ENCODE measurements at places on chromosomes 12 and 14.

DNA sequence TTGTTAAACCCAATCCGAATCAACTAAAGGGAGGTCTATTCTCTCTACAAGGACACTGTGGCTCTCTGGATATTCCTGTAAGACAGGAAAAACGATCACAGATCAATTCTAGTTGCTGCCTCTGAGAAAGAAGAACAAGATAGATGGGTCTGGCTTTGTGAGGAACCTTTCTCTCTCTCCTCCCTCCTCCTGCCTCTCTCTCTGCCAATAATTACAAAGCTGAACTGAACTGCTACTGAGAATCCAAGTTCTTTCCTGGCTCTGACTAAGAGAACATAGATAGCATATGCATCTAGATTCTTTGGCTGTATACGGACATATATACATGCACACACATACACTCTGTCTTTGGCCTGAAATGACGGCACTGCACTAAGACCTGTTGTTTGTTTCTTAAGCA, 27.6 kb downstream of the ETV6 start:
- no peak for DNase-seq

GRCh38 chr14:36672095-36672494, 10.4 kb downstream of the PAX9 start:
- DNase-seq = no peak

GRCh38 chr12:25960143-25960542, 1.7 kb downstream of the RASSF8 start:
- peak; percentile 33 for DNase-seq

GRCh38 chr14:36556811-36557433, 25.5 kb downstream of the NKX2-8 start:
- DNase-seq = peak; percentile 51

- no peak for DNase-seq
Measured at GRCh38 chr12:127025545-127025944, 1241.4 kb upstream of the TMEM132C start.

- DNase-seq = peak; percentile 76
Measured at GRCh38 chr14:99389174-99389826, 91.4 kb downstream of the SETD3 start.

GRCh38 chr12:56308714-56309113, 7.1 kb downstream of the CNPY2 start:
- DNase-seq = no peak

GRCh38 chr12:41436076-41436475, 248.0 kb downstream of the PDZRN4 start:
- no peak for DNase-seq

- no peak for DNase-seq
Measured at GRCh38 chr12:86122846-86123468, 133.2 kb downstream of the MGAT4C start.

DNA sequence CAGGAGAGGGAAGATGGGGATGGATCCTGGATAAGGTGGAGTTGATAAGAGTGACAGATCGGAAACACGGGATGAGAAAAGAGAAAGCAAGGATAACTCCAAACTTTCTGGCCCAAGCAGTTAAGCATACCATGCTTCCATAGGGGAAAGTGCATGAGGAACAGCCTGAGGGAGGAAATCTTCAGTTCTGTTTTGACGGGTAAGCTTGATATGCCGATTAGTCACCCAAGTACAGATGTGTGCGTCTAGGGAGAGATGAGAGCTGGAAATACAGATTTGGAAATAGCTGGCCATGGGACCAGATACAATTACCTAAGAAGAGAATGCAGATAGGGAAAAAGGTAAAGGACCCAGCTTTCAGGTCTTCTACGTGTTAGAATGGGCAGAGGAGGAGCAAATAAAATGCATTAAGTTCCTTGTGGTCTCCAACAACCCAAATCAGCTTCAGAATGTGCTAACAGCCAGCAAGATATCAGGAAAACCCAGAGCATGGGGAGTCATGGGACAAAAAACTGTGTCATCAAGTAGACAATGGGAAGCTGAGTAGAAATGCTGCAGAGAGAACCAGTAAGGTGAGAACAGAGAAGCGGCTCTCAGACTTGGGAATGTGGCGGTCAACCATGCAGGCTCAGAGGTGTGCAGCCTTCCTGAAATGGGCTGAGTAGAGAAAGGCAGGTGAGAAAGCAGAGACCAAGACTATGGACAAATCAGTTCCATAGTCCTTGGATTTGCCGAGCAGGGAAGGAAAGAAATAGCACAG, 56.3 kb downstream of the PPP1R36 start:
- DNase-seq = no peak

DNA sequence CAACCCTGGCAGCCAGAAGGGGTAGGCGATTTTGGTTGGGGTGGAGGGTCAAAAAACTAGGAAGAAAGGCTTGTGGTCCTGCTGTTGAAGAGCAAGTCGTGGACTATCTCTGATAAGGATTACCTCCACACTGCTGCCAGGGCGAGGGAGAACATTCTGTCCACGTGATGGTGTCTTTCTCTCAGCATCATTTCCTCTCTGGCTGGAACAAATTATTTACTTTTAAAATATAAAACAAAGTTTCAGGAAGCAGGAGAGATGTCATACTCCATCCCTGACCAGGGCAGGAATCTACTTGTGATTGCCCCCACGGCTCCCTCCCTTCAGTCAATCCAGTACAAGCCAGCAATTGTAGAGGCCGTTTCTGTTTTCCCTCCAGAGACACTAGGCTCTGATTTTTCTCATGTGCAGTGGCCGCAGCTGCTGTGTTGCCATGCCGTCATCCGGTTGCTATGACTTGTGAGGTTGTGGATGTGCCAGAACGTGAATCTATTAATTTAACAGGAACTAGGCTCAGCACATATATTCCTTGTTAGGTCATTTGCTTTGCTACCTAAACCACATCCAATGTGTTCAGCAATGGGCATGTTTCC, 61.5 kb upstream of the PTGR2 start:
- no peak for DNase-seq

DNA sequence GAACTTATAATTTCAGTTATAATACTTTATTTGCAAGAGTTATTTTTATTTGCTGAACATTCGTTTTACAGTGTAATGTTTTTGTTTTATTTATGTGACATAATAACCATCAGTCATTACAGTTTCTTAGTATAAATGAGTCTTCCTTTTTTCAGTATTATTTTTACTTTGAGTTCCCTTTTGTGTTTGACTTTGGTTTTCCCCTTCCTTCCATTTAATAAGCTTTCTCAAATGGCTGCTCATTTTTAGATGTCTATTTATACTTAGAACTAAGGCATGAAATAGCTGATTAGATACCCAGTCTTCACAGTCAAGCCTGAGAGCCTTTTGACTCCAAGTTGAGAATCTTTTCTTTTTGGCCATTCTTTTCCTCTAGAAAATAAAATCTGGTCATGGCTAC, 404.5 kb downstream of the LRFN5 start:
- no peak for DNase-seq

GRCh38 chr12:49296034-49296835, 1.3 kb downstream of the PRPH start:
- peak; percentile 88 for DNase-seq

- DNase-seq = no peak
Measured at GRCh38 chr12:93991829-93992461, 156.4 kb upstream of the PLXNC1 start.

GRCh38 chr14:36661506-36662257, at the start of gene PAX9:
TSS of gene PAX9 (plus strand) at chr14:36661860. CDS start at chr14:36662090, 230 bp downstream.
- peak; percentile 94 for DNase-seq

DNA sequence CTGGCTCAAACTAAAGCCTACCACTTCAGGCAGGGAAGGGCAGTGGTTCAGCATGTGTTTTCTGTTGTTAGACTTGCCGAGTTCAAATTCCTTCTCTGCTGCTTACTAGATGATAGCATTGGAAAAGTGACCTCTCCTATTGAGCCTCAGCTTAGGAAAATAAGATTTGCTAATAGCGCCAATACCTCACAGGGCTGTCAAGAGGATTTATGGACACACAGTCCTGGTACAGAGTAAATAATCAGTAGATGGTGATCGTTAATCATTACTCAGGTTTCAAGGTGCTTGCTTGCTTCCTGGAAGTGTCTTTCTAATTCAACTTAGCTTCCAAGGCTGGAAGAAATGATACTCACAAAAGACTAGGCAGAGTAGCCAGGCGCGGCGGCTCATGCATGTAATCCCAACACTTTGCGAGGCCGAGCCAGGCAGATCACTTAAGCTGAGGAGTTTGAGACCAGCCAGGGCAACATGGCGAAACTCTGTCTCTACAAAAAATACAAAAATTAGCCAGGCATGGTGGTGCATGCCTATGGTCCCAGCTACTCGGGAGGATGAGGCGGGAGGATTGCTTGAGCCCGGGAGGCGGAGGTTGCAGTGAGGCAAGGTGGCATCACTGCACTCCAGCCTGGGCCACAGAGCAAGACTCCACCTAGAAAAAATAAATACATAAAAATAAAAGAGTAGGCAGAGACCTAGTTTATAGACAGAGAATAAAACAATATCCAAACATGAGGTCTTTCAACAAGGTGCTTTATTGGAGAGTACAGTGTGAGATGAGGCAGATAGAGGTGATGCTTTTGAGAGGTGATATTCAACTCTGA, 6.0 kb downstream of the PLA2G1B start:
- DNase-seq = no peak

DNA sequence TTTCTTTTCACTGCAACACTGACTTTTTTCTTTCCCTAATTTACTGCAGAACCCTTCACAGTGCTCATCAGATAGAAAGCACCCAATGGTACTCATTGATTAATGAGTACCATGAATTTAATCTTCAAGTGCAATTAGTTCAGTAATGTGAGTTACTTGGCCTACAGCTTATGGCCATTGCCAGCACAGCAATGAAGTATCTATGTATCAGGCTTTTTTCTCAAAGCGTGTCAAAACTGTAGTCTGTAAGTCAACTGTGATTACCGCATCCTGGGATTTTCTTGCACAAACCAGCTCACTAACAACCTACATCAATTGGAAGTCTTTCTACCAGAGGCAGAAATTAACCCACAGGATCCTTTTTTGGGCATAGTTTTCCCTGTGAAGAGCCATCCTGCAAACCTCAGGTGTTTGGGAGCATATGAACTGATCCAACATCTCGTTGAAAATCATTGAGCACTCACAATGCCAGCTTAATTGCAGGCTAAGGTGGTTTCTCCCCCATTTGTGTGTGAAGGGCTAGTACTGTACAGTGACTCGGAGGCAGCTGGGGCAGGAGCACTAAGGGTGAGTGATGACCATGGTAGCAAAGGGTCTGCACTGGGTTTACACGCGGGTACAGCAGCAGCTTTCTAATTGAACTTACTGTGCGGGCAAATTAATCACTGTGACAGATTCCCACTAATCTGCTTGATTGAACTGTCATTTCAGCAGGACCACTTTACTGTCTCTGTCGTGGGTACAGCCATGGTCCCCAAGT, 619.3 kb downstream of the SNAPC1 start:
- no peak for DNase-seq

DNA sequence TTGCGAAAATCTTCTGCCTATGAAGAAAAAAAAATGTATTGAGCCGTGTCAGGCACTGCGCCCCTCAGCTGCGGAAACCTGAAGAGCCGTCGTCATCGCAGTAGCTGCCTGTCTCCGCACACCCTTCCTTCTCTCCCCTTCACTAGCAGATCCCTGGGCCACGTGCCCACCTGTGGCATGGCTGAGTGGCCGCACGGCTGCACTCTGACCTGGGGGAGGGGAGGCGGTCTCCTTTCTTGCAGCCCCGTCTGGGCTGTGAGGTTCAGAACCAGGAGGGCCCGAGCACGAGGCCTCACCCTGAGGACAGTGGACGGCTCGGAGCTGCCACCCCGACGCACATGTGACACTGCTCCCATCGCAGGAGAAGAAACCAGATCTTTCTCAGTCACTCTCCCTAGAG, 24.9 kb downstream of the PGAM5 start:
- no peak for DNase-seq

DNA sequence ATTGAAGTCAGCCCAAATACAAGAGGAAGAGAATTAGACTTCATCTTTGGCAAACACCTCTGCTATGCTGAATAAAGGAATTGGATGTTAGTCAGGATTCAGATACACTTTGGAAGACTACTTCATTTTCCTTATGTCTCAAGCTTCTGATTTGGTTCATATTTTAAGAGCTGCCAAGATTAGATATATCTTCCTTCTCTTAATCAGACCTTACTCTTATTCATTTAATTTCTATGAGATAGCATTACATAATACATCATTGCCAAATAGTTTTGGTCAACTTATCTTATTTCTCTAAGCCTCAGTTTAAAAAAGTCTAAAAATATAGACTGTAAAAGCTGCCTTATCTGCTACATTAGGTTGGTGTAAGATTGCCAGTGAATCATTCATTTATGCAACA, 330.6 kb upstream of the NAV3 start:
- DNase-seq = no peak

- DNase-seq = no peak
Measured at GRCh38 chr14:96217376-96217913, 12.8 kb downstream of the BDKRB2 start.

- DNase-seq = no peak
Measured at GRCh38 chr12:121461048-121461447, 61.1 kb downstream of the RNF34 start.

GRCh38 chr12:11457996-11458645, 62.8 kb upstream of the PRB2 start:
- no peak for DNase-seq
